ENCODE measurements at places on chromosomes 2 and 18.

- no peak for DNase-seq
These were observed 111.4 kb upstream of the CDC42EP3 start for GRCh38 chr2:37782721-37783371.

- DNase-seq = no peak
These were observed 148.8 kb upstream of the SRD5A2 start for GRCh38 chr2:31729442-31730092.

GRCh38 chr18:48745293-48745692, 205.5 kb downstream of the SMAD7 start:
- no peak for DNase-seq

GRCh38 chr2:30663321-30663720, 143.9 kb downstream of the CAPN13 start:
- no peak for DNase-seq

DNA sequence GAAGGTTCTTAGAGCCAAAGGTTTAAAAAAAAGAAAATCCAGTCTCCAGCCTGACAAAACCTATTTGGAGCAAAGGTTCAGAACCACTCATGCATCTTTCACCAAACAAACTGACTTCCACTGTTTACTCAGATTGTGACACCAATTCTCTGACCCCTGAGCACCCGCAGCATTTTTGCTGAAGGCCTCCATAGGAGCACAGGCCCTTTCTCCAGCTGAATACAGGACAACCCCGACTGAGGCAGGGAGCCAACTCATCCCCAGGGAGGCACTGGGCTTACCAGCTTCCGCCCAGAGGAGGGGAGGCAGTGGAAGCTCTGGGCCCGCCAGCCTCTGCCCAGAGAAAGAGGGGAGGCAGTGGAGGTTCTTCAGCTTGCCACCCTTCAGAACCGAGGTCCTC, 51.0 kb upstream of the CNGA3 start:
- no peak for DNase-seq

GRCh38 chr18:23547306-23547705, 39.0 kb downstream of the NPC1 start:
- DNase-seq = no peak

- no peak for DNase-seq
These were observed 768.3 kb downstream of the RNF144A start for GRCh38 chr2:7685342-7686015.

Data from GM18507 (cell line).